ENCODE measurements at places on chromosomes 11 and 22.

- no peak for DNase-seq
Measured at GRCh38 chr11:87036756-87037449, 831 bp upstream of the TMEM135 start.

DNA sequence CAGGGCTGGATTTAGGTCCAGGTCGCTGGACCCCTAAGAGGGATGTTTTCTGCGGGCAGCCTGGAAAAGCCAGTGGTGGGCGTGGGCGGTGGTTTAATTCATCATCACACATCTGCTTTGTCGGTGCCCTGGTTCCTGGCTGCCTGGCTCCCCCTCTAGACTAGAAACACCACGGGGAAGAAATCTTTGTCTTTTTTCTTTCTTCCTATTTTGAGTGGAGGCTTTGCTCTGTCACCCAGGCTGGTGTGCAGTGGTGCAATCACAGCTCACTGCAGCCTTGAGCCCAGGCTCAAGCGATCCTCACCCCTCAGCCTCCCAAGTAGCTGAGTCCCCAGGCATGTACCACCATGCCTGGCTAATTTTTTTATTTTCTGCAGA lies 86.6 kb upstream of the LINC01488 start:
- no peak for DNase-seq

DNA sequence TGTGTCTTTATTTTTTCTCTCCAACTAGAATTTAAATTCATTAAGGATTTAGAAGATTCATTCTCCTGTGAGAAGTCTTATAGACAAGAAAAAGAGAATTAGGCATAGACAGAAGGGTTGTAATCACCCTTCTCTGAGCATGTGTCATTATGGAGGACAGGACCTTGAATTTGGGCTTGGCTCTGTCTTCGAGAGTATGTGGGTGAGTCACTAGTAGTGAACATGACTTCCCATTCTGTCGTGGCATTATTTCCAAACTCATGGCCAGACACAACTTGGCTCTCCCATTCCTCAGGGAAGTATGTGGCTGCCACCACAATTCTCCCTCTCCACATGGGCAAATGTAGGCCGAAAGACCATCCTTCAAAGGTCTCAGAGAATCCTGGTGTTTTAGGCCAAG lies 14.3 kb upstream of the ANKK1 start:
- DNase-seq: no peak

GRCh38 chr22:49723478-49724029 lies 104.1 kb downstream of the BRD1 start:
- no peak for DNase-seq

- no peak for DNase-seq
Measured at GRCh38 chr11:6544921-6545850, 48.1 kb downstream of the DNHD1 start.

DNA sequence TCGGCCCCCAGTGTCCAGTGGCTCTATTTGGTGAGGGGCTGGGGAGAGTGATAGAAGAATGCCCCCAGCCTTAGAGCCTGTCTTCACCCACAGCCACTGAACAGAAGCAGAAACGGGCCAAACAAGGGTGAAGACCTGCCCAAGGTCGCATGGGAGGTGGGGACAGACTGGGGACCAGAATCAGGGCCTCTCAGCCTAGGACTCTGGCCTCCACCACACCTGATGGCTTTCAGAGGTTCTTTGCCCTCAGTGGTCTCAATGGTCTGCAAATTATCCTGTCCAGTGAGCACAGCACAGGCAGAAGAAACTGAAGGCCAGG lies 4.5 kb upstream of the MYRF start:
- no peak for DNase-seq

DNA sequence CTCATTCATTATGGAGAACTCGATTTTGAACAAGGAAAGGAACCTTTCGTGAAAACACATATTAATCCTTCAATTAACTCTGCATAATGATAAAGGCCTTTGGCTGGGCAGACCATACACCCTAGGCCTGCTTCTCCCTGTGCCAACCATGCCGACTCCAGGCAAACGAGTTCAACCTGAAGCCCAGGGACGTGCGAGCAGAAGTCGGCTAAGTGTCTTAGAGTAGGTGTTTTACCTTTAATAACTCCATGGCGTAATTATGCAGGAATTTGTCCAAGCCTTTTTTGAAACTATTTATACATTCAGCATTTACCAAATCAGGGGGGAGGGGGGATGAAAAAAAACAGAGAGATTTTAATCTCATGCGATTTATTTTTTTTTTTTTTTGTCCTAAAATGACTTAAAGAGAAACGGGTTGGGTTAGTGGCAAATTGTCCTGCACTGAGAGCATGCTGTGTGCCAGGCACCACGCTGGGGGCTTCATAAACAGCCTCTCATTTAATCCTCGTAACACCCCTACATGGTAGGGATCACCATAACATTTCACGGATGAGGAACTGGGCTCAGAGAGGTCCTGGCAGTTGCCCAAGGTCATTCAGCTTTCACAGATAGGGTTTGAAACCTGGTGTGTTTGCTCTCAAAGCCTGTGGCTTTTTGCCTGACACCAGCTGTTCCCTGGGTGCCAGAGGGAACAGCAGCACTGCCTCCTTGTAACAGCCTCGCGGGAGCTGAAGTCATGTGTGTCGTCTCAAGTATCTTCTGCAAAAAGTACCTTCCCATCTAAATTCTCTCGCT lies 423.9 kb downstream of the MN1 start:
- no peak for DNase-seq

- no peak for DNase-seq
Measured at GRCh38 chr11:58178444-58178843, 10.4 kb upstream of the OR9Q2 start.

GRCh38 chr11:44727114-44727372 lies 281 bp downstream of the TSPAN18 start:
- DNase-seq: no peak

DNA sequence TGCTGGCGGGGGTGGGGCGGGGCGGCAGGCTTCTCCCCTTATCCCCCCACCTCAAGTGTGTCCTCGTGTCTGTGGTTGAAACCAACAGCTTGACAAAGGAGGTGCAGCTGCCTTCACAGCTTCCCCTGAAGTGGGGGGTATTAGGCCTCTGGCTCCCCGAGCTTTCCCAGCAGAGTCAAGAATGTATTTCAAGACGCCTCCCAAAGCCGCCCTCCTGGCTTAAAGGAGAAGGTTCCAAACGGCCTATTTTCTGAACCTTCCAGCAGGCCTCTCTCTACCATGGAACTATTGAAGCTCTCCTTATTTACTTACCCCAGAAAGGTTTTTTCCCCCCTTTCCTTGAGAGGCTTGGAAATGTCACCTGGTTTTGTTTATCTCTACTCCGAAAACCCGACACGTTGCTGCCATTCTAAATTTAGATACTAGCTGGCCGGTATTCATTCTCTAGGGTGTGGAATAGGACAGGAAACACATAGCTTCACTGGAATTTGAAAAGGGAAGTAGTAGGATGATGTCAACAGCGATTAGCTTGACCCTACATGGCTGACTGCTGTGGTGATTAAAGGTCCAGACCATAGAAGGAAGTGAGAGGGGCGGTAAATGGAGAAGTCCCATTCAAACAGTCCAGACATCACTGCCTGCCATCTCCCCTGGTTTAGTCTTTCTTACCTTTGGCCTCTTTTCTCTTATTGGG lies 671 bp upstream of the PICALM start:
- DNase-seq: peak; percentile 97

DNA sequence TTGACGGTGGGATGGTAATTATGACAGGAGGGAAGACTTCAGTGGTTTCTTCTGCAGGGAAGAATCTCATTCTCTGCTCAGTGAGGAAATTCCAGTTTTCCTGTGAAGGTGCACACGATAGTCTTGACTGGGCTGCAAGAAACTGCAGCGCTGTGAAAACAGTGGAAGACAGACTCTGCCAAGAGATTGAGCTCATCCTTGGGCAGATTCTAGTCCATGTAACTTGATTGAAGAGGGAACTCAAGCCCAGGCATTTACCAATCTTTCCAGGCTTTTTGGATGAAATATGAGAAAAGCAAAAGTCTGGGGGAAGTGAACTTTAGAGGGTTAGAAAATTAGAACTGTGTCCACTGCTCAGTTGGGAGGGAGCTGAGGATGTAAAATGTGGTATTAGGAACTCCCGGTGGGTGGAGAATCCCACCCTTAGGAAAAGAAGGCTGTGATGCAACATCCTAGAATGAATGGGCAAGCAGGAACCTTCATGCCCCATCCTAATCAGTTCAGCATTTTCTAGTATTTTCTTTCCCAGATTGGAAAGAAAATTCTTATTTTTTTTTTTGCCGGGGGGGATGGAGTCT lies 212.6 kb downstream of the DBX1 start:
- DNase-seq: no peak
